ENCODE measurements at places on chromosomes 12 and 14.

- no peak for DNase-seq
Measured at GRCh38 chr12:107760207-107760808, 629 bp downstream of the PRDM4 start.

GRCh38 chr14:21102521-21103410, 1.9 kb downstream of the TMEM253 start:
- DNase-seq, result no peak

DNA sequence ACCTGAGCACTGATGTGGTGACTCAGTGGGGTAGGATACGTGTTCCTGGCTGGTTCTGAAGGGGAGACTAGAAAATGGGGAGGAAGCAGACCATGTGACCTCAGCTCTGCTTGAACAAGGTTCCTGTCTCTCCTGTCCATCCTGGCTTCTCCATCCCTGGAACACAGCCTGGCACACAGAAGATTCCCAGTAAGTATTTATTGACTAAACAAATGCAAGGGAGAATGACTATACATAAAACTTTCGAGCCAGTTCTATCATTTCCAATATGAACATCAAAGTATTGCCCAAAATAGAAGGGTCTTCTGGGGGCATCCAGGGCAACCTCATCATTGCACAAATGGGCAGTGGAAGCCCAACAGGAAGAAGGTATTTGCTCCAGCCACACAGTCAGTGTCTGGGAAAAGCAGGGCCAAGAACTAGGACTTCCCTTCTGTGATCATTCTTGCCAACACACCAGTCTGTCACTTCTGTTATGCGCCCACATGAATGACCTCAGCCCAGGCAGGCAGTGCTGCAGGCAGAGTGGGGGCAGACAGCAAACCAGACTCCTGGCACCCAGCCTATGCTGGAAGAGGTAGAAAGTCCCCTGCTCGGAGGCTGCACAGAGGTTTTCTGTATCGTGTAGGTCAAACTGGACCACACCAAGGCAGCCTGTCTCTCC, 5.6 kb upstream of the SERPINA9 start:
- DNase-seq, result no peak

GRCh38 chr14:71737760-71738159, 194.5 kb upstream of the RGS6 start:
- no peak for DNase-seq

DNA sequence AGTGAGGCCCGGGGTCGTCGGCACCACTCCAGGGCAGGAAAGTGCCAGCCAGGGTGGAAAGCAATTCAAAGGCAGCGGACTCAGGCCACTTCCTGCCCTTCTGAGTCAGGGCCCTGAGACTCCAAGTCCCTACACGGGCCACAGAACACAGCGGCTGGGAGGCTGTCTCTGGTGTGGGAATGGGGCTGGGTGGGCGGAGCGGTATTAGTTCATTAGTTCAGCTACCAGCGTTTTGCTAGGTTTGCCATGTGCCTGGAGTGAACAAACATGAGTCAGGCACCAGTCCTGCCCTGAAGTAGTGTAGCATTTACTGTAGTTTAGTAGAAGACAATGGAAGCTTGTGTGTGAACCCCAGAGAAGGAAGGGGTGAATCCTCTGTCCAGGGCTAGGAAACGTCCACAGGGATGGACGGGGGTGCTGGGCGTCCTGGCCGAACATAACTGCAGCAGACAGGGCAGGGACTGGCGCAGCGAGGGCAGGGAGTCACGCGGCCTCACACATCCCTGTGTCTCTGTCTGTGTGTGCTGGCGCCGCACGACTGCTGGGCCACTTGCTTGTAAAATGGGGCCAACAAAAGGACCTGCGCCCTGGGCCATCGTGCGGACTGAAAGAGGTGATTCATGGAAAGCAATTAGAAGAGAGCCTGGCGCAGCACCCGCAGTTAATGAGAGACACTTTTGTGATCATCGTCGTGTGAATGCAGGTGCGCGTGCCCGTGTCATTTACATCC, 186.4 kb upstream of the PRMT8 start:
- no peak for DNase-seq

Data from esophagus squamous epithelium (tissue), 5 donors.